Natural killer cell (primary cell): ENCODE measurements at places on chromosomes 6 and 20.
A peak's percentile ranks its signal among the peaks of the same experiment; 100 is the strongest.

- peaks cover 14% of the 10 kb centered on the region for H3K36me3 ChIP-seq
- H3K4me1 ChIP-seq: no peaks in the 10 kb centered on the region
- DNase-seq: no peak
These were observed 7.1 kb downstream of the PEX6 start for GRCh38 chr6:42971746-42972327.

GRCh38 chr6:3938715-3939367, 89.7 kb downstream of the FAM50B start:
- H3K36me3 ChIP-seq: no peaks in the 10 kb centered on the region
- H3K27me3 ChIP-seq: no peaks in the 10 kb centered on the region

GRCh38 chr6:130697271-130697994, 129.8 kb upstream of the SMLR1 start:
- H3K36me3 ChIP-seq: no peaks in the 10 kb centered on the region
- no peaks in the 10 kb centered on the region for H3K27me3 ChIP-seq
- no peak overlapping the region for H3K4me3 ChIP-seq
- DNase-seq: no peak

- H3K4me1 ChIP-seq: no peaks in the 10 kb centered on the region
- H3K36me3 ChIP-seq: no peaks in the 10 kb centered on the region
- H3K27ac ChIP-seq: no peak overlapping the region
- H3K27me3 ChIP-seq: no peaks in the 10 kb centered on the region
- no peak overlapping the region for H3K4me3 ChIP-seq
These were observed 170.7 kb downstream of the THBS2 start for GRCh38 chr6:169082817-169083507.

DNA sequence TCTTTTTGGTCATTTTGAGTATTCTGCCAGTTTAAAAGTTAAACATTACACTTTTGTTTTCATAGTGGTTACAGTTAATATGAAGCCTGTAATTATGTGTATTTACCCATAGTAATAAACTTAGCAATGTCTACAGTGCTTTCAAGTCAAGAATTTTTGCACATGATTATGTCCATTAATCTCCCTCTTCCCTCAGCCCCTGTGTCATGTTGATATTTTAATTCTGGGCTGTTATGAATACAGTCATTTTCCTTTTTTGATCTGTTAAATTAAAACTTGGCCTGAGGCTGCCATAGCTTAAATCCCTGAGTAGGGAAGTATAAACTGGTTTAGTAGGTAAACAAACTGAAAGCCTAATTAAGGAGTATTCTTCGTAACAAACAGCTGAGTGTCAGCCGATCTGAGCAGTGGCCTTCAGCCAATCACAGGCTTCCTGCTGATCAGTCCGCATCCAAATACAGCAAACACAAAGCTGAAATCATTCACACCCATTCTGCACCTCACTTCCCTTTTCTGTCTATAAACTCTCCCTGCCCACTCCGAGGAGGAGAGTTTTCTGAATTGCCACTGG, 9.5 kb upstream of the SFT2D1 start:
- no peaks in the 10 kb centered on the region for H3K36me3 ChIP-seq
- H3K27ac ChIP-seq: no peak overlapping the region
- H3K4me1 ChIP-seq: no peaks in the 10 kb centered on the region

GRCh38 chr20:58712806-58713731, 20.5 kb downstream of the NPEPL1 start:
- H3K27me3 ChIP-seq: no peaks in the 10 kb centered on the region
- no peaks in the 10 kb centered on the region for H3K36me3 ChIP-seq
- H3K4me1 ChIP-seq: no peaks in the 10 kb centered on the region
- peak; percentile 10 for DNase-seq
- no peak overlapping the region for H3K27ac ChIP-seq
- H3K4me3 ChIP-seq: no peak overlapping the region

DNA sequence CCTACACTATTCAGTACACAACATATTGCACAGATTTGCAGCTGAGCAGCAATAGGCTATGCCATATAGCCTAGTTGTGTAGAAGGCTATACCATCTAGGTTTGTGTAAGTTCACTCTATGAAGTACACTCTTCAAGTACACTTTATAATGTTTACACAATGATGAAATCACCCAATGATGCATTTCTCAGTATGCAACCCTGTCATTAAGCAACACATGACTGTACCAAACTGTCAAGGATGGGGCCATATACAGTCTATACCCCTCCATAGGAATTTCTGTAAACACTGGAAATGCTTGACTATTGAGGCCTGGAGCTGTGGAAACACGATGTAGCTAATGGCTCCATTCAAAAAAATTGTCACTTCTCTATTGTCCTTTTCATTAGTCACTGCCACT, 535.4 kb downstream of the EPM2A start:
- no peaks in the 10 kb centered on the region for H3K36me3 ChIP-seq
- no peak for DNase-seq
- no peak overlapping the region for H3K27ac ChIP-seq
- no peaks in the 10 kb centered on the region for H3K27me3 ChIP-seq
- H3K4me1 ChIP-seq: no peaks in the 10 kb centered on the region
- H3K4me3 ChIP-seq: no peak overlapping the region

GRCh38 chr20:32574296-32575226, 10.6 kb downstream of the NOL4L start:
- H3K27me3 ChIP-seq: no peaks in the 10 kb centered on the region
- H3K27ac ChIP-seq: peak overlapping the region; percentile 36
- H3K36me3 ChIP-seq: no peaks in the 10 kb centered on the region
- H3K4me3 ChIP-seq: no peak overlapping the region

DNA sequence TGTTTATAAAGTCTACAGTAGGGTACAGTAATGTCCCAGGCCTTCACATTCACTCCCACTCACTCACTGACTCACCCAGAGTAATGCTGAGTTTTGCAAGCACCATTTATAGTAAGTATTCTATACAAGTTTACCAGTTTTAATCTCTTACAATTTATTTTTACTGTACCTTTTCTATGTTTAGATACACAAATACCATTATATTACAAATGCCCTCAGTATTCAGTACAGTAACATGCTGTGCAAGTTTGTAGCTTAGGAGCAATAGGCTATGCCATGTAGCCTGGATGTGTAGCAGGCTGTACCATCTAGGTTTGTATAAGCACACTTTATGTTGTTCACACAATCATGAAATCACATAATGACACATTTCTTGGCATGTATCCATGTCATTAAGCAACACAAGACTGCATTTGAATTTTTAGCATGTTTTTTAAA, 673.6 kb downstream of the CD109 start:
- no peaks in the 10 kb centered on the region for H3K36me3 ChIP-seq
- no peaks in the 10 kb centered on the region for H3K4me1 ChIP-seq
- no peak for DNase-seq

DNA sequence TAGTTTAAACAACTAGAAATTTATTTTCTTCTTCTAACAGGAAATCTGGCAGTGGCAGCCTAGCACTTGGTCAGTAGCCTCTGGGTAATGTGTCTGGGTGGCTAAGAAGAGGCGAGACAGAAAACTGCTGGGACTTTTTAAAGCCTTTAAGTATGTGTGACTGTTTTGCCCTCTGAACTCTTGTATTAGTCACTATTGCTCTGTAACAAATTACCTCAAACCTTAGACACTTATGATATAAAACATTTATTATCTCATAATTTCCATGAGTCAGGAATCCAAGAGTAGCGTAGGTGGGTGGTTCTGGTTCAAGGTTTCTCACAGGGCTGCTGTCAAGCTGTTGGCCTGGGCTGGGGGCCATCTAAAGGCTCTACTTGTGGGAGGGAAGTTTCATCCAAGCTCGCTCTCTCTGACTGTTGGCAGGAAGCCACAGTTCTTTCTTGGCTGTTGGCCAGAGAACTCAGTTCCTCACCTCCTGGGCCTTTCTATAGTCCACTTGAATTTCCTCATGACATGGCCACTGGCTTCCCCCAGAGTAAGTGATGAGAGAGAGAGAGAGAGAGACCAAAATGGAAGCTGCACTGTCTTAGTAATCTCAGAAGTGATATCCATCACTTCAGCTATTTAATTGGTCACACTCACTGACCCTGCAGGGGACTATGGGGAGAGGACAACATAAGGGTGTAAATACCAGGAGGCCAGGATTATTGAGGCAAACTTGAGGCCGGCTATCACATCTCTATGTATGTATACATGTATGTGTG, 17.4 kb upstream of the TBC1D22B start:
- peaks cover 10% of the 10 kb centered on the region for H3K4me1 ChIP-seq
- no peaks in the 10 kb centered on the region for H3K27me3 ChIP-seq
- DNase-seq: peak; percentile 66
- H3K4me3 ChIP-seq: no peak overlapping the region
- no peaks in the 10 kb centered on the region for H3K36me3 ChIP-seq

DNA sequence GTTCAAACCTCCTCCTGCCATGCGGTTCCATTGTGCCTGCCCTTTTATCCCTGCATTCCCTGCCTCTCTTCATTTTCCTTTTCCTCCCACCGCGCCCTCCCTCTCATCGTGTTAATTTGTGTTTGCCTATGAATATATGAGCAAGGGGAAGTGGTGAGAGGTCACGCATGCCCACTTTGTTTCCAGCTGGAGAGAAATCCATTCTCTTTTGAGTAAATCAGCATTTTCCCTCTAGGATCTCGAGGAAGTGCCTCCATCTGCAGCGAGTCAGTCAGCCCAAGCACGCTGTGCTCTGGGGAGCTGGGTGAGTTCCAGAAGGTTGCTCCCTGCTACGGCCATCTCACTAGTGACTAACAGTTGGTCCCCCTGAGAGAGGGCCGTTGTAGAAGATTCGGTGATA, 42.9 kb downstream of the CDH26 start:
- no peaks in the 10 kb centered on the region for H3K27me3 ChIP-seq
- H3K4me1 ChIP-seq: no peaks in the 10 kb centered on the region
- no peak overlapping the region for H3K4me3 ChIP-seq
- no peak for DNase-seq
- no peaks in the 10 kb centered on the region for H3K36me3 ChIP-seq

- H3K4me3 ChIP-seq: no peak overlapping the region
- DNase-seq: no peak
- no peaks in the 10 kb centered on the region for H3K27me3 ChIP-seq
- no peak overlapping the region for H3K27ac ChIP-seq
These were observed 1.8 kb upstream of the CST3 start for GRCh38 chr20:23639490-23639958.

DNA sequence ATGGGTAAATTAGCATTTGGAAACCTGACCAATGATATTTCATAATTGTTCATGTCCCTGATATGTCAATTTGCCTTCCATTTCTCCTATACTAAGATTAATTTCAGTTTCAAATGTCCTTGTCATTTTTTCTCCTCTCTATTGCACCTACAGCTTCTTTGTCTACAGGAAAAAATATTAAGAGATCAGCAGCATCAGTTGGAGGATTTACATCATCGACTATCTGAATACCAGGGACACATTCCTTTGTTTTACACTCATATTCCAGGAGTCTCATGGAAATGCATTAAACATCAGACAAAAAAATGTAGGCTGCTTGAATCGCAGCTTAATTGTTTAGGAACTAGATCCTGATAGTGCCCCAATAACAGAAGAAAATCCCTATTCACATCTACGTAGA, 188.2 kb downstream of the PRKN start:
- H3K4me1 ChIP-seq: no peaks in the 10 kb centered on the region
- DNase-seq: no peak
- no peak overlapping the region for H3K27ac ChIP-seq
- H3K4me3 ChIP-seq: no peak overlapping the region

GRCh38 chr6:166478782-166479592, 96.2 kb upstream of the MPC1 start:
- no peaks in the 10 kb centered on the region for H3K36me3 ChIP-seq
- H3K27me3 ChIP-seq: no peaks in the 10 kb centered on the region
- H3K27ac ChIP-seq: no peak overlapping the region
- no peak overlapping the region for H3K4me3 ChIP-seq
